ENCODE measurements at places on chromosomes 1 and 21.

DNA sequence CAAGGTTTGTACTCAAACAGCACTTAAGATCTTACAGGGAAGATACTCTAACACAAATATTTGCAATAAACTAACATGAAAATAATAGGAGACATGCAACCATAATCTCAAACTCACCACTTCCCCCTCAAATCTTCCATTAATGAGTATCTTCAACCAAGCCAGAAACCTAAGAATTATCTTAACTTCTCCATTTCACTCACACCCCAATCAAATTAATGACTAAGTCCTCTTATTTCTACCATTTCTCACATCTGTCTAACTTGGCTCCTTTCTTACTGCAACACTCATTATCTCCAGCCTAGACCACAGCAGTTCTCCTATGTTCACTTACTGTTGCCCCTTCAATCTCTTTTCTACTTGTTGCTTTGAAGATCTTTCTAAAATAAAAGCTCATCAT, 10.4 kb downstream of the RBBP5 start:
- DNase-seq = no peak

DNA sequence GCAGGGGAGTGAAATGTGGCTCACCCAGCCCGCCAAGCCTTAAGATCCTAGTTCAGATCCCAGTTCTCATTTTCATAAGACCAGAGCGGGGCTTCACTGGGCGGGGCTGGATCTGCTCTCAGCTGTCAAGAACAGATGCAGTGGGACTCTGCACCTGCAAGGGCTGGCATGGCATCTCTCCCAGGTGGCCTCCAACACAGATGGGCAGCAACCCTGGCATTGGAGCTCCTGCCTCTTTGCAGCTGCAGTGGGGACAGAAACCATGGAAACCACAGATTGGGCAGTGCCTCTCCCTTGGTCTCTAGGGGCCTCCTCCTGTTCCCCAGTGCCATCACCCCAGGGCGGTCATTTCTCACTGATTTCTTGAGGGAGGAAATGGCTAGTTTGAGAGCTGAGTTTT, 267.7 kb downstream of the PRDM2 start:
- no peak for DNase-seq

DNA sequence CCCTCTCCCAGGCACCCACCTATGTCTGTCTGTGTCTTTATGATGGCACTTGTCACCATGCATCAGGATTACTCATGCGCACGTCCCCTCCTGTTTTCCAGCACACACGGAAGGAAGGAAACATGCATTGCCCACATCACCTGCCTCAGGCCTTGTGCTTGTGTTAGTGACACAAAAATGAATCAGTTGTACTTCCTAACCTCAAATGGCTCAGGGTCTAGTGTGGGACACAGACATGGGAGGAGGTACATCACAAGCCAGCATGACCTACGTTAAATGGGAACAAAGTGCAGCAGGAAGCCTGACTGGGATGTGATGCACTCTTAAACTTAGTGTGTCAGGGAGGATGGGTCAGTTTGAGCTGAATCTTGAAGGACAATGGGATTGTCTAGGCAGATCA, 126.7 kb downstream of the TRABD2B start:
- DNase-seq = no peak

- no peak for DNase-seq
These were observed 106.3 kb downstream of the PAX7 start for GRCh38 chr1:18736958-18737357.

DNA sequence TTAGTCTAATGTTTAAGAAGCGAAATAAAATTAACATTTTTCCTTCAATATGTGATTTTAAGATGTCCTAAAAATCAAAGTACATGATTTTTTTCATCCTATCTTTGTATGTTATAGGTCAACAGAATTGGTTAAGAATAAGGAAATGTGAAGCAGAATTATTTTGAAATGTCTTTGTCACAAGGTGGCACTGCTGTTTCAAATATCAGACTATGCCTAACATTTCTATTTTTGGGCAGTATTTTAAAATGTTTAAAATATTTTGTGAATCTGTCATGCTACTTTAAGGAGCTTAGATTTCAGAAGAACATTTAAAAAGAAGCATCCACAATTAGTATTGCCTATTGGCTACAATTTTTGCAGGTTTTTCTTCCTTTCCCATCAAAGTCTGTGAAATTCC, 38.7 kb downstream of the AMY1C start:
- DNase-seq = no peak

- DNase-seq = no peak
These were observed 2.5 kb downstream of the RGS4 start for GRCh38 chr1:163071405-163072255.

GRCh38 chr1:168348146-168348709, 67.6 kb downstream of the TBX19 start:
- DNase-seq = no peak

DNA sequence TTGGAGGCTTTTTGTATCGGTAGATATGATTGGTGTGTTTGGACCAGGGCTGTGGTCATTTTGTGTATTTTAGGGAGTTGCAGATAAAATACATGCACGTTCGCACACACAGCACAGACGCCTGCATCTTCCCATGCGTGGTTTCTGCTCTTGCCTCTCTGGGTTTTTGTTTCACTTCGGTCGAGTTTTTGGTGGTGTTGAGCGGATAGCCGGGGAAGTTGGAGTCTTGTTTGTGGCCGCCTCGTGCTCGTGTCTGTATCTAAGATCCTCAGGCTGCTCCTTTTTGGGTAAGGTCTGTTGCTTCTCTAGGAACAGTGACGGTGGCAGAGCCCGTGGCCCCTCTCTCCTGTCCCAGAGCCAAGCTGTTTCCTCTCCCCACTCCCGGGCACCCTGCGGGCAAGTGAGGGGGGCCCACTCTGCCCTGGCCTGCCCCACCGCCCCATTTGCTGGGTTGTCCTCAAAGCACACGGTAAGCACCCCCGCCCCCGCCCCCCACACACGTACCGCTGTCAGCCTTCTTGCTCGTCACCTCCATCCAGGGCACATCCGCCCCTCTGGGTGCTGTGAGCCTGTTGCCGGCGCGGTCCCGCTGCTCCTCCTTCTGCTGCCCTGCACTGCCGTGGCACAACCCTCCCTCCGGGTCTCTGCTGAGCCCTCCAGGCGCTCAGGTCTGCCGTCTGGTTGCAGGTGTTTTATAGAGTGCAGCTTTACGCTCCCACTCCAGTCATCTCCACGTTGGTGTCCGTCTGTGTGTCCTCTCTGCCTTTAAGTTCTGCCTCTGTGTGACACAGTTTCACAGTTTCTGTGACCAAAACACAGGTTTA, 51.9 kb downstream of the AGPAT3 start:
- DNase-seq = peak; percentile 25

GRCh38 chr21:26962621-26963181, 4.2 kb downstream of the ADAMTS5 start:
- DNase-seq = no peak

GRCh38 chr1:94335950-94336349, 82.2 kb upstream of the ABCD3 start:
- no peak for DNase-seq

DNA sequence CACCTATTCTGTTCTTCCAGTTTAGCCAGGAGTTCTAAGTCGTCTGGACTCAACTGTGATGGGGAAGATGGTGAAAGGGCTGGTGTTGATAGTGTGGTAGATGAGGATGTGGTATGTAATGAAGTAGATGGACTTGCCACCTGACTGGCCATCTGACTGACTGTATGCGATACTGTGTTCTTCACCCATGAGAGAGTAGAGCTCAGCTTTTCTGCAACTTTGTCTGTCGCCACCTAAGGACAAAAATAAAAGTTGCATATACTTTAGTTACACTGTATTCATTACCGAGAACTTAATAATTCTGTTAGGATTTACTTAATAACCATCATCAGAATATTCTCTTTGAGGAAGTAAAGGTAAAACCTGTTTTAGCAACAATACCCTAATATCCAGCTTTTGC, 48.5 kb downstream of the EVI5 start:
- no peak for DNase-seq

DNA sequence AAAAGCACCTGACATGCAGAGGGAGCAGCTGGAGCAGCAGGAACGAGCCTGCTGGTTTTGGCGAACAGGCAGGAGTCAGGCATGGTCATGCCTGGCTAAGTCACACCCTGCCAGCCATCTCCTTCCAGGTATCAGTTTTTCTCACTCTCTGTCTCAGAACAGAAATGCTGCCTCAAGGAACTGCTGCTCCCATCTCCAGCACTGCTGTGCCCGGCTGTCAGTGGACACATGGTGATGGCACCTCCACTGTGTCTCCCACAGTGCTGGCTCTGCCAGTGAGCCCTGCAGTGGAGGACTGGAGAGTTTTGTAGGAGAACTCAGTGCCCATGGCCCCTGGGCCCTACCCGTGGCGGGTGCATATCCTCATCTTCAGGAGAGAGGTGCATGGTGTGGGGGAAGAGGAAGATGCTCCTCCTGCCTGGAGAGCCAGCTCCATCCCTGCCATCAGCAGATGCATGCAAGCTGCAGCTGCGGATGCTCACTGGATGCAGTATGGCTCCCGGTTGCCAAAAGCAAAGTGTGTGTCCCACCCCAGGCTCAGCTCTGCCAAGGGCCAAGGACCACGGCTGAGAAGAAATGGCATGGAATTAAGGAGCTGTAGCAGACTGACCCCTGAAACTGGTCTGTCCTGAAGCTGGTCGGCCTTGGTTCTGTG, 114.7 kb downstream of the GRIK3 start:
- no peak for DNase-seq

DNA sequence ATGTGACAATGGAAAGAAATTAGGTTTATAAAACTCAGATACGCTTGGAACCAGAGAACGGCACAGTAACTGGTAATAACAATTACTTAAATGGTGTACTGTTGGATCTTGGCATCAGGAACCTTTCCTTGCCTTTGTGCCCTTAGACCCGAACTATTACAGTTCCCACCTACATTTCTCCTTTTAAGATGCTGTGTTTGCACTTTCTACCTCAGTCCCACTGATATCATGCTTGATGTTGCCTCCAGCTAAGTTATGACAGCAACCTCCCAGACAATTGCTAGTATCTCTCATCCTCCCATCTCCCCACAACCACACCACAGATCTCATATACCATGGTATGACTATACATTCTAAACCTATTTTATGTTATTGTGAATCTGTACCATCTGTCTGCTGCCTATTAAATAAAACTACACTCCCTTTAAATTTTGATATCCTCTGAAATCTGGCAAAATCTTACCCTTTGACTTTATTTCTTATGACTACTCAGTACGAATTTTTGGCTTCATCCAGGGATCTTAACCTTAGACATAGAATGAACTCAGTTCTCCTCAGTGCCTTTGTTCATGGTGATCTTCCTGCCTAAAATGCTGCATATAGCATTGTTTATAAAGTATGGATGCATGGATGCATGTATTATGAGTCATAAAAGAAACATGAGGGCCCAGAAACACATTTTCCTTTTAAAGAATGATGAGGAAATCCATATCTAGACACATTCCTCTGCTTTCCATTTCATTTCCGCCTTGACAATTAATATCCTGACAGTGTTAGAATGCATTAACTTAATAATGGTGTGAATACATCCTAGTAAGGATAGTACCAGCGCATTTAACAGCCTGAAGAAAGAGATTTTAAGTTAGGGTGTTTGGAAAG, 64.1 kb downstream of the LRRC8D start:
- DNase-seq = no peak

- DNase-seq = peak; percentile 61
These were observed 102.5 kb upstream of the TARDBP start for GRCh38 chr1:10909697-10910680.

GRCh38 chr1:14522926-14523241, 75.6 kb upstream of the KAZN start:
- DNase-seq = no peak

GRCh38 chr1:16720351-16721223, 19.7 kb upstream of the RNU1-4 start:
- no peak for DNase-seq

GRCh38 chr1:88566615-88567387, 117.3 kb upstream of the PKN2 start:
- DNase-seq = no peak

DNA sequence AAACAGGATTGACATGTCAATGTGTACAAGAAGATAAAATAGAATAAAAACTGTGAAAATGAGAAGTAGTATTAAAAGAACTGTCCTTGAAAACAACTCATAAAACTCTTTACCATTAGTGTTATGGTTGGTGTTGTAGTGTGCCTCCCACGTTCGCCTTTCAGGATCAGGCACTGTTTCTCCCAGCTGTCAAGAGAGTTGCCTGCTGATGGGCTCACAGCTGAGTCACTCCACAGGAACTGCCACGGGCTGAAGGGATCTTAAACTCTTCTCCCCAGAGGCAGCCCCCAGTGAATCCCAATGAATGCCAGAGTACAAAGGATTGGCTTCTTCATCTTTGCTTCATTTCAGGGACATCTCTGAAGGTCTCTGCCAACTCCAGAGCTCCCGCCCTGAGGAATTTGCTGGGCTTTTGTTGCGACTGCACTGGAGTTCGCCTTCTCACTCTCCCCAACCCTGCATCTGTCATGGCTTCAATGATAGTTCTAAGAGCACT, 119.6 kb downstream of the ADGRL2 start:
- DNase-seq = no peak

DNA sequence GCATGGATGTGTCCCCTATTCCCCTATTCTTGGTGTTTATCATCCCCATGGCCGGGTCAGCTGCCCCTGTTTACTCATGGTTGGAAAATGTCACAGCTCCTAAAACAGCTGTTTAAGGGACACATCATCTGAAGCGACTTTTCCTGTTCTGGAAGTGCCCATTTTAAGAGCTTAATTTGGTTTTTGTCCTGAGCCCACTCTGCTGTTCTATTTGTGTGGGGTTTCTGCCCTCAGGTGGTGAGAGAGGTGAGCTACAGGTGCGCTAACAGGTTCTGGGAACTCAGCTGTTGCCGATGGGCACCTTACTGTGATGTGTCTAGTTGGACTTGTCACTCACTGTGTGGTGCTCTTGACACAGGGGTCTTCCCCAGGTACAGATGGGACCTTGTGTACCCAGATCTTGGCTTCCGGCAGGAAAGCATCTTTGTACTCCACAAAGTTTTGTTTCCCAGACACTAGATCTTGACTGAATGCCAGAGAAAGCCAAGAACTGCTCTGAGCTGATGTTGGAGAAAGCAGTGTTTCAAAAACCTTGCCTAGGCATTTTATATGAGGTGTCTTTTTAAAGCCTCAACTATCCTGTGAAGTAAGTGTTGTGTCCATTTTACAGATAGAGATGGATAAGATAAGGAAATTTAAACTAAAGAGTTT, 59.0 kb upstream of the CD1D start:
- DNase-seq = no peak

GRCh38 chr1:56456435-56457101, 122.8 kb downstream of the PLPP3 start:
- DNase-seq = no peak

DNA sequence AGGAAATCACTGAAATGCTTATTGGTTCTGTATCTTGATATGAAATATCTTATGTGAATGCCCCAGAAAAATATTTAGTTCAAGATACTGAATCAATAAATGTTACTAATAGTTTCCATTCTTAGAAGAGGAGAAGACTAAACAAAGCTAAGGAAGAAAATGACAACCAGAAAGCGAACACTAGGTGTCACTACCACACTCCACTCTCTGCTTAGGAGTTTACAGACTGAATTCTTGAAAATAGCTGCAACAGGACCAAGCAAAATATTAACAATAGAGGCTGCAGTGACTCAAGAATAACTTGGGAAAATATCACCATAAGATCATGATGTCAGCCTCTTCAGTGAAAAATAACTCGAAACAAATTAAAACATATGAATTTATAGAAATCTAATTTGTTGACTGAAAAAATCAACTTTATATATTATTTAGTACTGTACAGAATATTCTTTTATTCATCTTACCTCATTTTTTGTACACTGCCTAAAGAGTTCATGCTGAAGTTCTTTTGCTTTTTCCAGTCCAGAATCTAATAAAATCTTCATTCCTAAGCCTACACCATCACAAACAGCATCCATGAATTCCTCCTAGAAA, 61.6 kb downstream of the KIF14 start:
- no peak for DNase-seq

Measured in stimulated activated CD8-positive, alpha-beta memory T cell treated with anti-CD3 and anti-CD28 coated beads, Interleukin-7, amount 100 ng/mL, for 1 hour (primary cell).